ENCODE measurements at places on chromosomes 6 and 20. TPM values are rescaled to one million over a fixed set of nuclear protein-coding genes. Genes with fewer than 3 reads are reported as not detected.

DNA sequence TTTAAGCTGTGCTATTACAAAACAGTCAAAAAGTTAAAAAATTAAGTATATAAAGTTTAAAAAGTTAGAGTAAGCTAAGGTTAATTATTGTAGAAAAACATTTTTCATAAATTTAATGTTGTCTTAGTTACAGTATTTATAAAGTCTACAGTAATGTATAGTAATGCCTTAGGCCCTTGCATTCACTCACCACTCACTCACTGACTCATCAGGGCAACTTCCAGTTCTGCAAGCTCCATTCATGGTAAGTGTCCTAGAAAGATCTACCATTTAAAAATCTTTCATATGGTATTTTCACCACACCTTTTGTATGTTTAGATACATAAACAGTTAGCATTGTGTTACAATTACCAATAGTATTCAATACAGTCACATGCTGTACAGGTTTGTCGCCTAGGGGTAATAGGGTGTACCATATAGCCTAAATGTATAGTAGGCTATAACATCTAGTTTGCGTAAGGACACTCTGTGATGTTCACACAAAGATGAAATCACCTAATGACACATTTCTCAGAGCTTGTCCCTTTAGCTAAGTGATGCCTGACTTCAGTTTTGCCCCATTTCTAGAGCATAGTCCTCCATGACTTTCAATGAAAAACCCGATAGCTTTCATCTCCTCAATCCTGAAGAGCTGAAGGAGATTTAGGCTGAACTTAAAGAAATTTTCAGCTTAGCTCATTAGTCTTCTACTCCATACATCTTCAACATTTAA, 14.9 kb upstream of the HLA-DRA start:
- no peak for DNase-seq

DNA sequence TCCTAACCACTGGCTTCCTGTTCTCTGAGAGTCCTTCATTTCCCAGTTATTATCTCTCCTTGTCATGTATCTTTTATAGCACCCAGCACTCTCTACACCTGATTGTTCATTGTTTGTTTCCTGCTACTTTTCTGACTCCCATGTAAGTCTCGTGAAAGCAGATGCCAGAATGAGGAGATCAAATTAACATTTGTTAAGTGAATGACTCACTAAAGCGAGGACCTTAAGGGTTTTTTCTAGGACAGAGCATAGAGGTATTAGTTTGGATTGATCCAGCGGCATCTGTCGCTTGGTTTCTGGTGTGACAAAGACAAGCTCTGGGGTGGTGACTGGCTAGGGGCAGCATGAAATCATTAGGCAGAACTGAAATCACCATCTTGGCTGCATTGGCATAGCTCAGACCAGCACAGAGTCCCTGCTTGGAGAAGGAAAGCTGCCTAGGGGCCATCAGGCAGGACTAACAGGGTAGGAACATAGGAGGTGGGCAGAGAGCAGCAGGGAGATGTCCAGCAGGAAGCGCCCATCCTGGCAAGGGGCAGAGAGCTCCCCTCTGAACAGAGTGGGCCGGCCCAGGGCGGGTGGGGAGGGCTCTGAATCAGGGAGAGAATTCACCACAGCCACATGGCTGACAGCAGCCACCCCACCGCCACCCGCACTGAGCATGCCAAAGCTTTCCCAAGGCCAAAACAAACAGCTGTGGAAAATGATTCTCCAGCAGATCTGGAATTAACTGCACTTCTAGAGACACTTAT, 97.1 kb upstream of the CEP85L start:
- DNase-seq = no peak

GRCh38 chr6:155676346-155676745, 220.7 kb upstream of the NOX3 start:
- no peak for DNase-seq

DNA sequence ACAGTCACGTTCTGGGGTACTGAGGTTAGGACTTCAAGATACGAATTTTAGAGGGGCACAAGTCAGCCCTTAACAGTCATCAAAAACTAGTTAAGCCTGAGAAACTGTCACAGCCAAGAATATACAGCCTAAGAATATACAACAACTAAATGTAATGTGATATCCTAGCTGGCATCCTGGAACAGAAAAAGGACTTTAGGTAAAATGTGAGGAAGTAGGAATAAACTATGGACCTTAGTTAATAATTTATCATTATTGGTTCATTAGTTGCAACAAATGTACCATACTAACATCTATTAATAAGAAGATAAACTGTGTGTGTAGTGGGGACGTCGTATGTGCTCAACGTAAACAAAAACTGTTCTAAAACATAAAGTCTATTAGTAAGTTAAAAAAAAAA, 1.1 kb downstream of the PNISR start:
- no peak for DNase-seq

GRCh38 chr6:43200541-43200940, 18.5 kb downstream of the CUL9 start:
- no peak for DNase-seq

DNA sequence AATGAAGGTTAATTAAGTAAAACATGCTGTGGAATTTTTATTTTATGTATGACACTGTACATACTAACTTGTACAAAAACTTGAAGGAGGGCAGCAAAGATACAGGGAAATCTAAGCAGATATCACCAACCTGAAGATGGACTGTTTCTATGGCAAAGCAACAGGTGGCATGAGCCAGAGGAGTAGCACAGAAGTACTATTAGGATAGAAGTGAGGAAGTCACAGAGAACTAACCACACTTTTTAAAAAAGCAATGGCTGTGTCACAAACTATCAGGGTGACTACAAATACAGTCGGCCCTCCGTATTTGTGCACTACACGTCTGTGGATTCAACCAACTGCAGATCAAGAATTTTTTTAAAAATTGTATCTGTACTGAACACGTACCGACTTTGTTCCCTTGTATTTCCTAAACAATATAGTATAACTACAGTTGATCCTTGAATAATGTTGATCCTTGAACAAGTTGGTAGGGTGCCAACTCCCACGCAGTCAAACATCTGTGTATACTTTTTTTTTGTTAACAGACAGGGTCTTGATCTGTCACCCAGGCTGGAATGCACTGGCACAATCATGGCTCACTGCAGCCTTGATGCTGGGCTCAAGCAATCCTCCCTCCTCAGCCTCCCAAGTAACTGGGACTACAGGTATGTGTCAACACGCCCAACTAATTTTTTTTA, 61.0 kb downstream of the NUDT3 start:
- no peak for DNase-seq

DNA sequence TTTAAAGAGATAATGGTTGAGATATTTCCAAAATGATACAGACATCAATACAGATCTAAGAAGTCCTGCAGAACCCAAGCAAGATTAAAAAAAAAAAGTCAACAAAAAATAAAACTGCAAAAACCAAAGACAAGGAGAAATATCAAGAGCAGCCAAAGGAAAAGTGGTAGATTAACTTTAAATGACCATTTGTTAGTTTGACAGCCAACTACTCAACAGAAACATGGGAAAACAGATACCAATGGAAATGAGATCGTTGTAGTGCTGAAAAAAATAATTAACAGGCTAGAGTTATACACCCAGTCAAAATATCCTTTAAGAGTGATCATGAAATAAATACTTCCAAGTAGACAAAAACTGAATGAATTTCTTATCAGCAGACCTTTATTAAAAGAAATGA, 10.5 kb upstream of the APMAP start:
- DNase-seq = no peak

DNA sequence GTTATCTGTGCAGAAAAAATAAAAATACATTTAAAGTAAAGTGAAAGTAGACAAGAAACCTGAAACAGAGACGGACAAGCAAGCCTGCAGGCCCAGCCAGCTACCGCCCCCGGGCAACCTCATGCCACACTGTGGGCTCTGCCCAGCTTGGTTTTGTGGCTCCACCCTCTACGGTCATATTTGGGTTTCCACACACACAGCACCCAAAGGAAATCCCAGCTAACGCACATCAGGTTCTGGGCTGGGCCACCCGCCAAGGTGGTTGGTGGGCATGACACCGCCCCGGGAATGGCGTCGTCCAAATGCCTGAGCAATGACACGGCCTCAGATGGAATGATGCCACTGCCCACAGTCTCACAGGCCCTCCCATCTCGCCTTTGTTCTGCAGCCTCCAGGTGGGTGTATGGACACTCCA, 22.9 kb downstream of the FAM110A start:
- no peak for DNase-seq

DNA sequence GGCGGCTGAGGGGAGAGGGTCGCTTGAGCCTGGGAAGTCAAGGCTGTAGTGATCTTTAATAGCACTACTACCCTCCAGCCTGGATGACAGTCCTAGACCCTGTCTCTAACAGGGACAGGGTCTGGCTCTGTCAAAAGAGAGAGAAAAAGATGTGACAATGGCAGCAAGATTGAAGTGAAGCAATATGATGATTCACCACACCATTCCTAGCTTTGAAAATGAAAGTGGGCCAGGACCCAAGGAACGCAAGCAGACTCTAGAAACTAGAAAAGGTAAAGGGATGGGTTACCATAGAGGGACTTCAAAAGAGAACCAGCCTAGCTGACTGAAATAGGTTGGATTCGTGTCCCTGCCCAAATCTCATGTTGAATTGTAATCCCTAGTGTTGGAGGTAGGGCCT, 426.9 kb downstream of the HTR1B start:
- no peak for DNase-seq

DNA sequence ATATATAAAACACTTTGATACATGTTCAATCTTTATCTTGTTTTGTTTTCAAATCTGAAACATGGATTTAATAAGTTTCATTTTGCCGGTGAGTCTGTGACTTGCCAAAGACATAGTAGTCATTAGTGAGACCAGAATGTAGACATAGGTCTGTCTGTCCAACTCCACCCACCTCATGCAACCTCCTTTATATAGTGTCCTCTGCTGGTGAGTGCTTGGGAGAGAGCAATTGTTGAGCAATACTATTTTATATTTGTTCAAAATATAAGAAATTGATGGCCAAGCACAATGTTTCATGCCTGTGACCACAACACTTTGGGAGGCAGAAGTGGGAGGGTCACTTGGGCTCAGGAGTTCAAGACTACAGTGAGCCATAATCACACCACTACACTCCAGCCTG, 10.8 kb upstream of the LY86 start:
- DNase-seq = no peak

Gene TBXT
- total RNA-seq = not detected

Gene SCRT2
- total RNA-seq = not detected

All from glomerular endothelial cell (primary cell).